ENCODE measurements at places on chromosomes 16 and 17.
A peak's percentile ranks its signal among the peaks of the same experiment; 100 is the strongest.

DNA sequence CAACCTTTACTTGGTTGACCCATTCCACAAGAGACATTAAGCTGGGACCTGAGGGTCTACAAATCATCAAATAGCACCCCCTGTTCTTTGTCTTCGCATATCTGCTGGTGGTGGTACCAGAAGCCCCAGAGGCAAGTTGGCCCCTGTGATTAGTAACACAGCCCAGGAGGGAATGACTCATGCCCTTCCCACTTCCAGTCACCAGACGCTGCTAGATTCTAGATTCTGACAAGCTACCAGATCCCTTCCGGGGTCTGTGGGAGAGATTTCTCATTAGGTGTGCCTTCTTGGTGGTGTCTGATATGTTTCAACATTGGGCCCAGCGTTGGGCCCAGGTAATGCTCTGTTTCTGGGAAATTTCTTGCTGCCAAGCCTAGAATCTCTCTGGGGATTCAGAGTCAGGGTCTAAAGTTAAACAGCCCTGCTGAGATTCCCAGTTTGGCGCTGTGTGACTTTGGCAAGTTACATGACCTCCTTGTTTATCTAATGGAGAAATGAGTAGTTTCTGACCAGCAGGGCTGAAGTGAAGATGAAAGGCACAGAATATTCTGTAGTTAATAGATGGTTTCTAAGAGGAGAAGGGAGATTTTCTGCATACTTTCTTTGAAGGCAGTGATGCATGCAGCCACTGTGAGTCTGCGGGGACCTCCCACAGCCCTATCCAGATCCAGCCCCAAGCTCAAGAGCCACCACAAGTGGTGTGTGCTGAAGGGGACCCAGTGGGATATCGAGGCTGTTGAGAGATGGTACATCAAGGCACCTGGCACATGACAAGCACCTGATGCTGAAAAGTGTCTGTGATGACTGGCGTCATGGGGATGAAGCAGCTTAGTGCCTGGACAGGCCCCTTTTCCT, 3.9 kb downstream of the TRPV2 start:
- DNase-seq: no peak

GRCh38 chr16:85943711-85944110, 44.7 kb downstream of the IRF8 start:
- DNase-seq: no peak

GRCh38 chr17:44004761-44005526, 522 bp downstream of the NAGS start:
- DNase-seq: no peak

DNA sequence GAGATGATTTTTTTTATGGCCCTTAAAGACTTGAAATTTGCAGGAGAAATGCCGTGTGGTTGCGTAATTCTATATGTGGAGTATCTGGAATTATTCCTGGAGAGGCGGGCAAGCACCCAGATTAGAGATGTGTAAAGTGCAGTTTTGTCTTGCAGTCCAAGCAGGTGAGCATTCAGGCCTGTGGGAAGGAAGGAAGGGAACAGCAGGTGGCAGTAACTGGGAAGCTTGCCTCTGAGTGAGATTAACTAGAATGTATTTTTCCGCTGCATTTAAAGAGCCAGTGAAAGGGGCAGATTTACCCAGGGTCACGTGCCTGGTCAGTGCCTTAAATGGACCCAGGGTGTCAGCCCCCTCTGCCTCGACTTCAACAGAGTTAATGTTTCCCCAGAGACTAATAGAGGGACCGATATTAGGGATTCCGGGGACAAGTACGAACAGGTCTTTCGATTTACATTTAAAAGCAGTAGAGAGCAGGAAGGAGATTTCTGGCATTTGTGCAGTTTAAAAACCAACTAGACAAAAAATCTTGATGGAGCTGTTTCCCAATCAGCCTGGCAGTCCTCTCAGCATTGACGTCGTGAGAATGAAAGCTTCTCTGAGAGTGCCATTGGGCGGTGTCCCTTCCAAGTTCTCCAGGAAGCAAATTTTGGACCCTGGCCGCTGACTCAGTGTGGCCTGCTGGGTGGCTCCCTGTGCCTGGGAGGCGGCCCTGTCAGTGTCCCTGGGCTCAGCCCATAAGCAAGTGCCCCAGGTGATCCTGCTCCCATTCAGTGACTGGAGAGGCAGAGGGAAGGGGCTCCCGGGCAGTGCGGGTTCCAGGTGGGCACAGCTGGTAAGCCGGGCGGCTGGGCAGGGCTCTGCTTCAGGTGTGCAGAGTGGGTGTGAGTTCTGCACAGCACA, 38.2 kb downstream of the KSR1 start:
- DNase-seq: peak; percentile 84

DNA sequence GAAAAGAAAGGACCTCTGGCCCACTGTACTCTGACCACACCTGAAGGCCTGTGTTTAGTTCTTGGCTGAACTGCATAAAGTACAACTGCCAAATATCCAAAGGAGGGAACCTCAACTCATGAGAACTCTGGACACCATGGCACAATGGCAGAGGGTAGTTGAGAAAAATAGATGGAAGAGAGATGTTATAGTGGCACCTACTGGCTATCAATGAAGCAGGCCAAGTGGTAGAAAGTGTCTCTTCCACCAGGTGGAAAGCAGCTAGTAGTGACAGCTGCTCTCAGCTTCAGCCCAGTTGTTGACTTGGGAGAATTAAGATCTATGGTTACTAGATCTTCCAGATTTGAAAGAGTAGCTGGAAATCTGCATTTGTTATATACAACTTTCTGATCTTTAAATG, 3.2 kb downstream of the MED31 start:
- no peak for DNase-seq

DNA sequence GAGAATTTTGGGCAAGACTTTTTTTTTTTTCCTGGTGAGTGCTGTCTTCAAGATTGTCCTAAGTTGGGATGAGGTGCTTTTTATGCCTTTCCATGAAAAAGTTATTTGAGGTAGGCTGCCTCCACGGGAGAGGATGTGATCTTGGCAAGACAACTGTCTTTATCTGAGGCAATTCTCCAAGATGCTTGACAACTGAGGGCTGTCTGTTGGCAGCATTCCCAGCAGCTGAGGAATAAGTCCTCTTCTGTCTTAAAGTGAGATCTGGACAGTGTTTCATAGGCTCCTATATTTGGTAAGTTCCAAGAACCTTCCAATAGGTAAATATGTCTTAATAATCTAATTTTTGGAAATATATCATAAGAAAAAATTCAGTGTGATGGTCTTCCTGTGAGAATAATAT, 662.0 kb downstream of the CDH11 start:
- no peak for DNase-seq

- DNase-seq: no peak
Observed at GRCh38 chr16:15491411-15491810, 57.0 kb downstream of the BMERB1 start.

GRCh38 chr16:52547004-52547833, at the start of gene TOX3:
Gene TOX3 (minus strand): TSS chr16:52547143. CDS start chr16:52546723, 420 bp downstream.
- DNase-seq: peak; percentile 43

DNA sequence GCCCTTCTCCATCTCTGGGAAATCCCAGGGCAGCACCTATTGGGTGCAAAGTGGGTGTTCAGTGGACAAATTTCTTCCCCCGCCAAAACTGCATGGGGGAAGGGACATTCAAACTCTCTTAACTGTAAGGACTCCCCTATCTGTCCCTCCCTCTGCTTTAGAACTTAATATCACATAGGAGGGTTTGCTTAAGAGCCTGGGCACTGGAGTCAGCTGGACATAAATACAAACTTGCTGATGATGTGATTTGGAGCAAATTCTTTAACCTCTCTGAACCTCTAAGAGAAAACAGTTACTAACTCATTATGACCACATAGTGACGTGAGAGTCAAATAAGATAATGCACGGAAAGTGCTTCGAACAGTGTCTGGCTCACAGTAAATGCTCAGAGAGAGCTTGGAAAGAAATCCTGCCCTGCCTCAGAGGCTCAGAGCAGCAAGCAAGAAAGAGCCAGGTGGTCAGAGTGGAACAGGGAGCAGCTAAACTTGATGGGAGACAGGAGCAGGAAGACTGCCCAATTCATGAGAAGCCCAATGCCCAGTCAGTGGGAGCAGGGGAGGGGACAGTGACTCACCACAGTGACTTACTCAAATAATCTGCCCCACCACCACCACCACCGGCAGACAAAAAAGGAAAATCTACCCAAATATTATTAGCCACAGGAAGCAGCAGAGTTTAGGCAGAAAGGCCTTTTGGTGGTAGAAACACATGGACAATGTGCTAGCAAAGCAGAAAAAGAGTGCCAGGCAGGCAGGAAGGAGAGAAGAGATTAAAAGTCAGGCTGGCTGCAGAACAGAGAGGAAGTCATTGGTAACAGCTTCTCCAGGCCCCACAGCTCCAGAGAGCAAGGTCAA, 23.9 kb upstream of the CCL1 start:
- no peak for DNase-seq

DNA sequence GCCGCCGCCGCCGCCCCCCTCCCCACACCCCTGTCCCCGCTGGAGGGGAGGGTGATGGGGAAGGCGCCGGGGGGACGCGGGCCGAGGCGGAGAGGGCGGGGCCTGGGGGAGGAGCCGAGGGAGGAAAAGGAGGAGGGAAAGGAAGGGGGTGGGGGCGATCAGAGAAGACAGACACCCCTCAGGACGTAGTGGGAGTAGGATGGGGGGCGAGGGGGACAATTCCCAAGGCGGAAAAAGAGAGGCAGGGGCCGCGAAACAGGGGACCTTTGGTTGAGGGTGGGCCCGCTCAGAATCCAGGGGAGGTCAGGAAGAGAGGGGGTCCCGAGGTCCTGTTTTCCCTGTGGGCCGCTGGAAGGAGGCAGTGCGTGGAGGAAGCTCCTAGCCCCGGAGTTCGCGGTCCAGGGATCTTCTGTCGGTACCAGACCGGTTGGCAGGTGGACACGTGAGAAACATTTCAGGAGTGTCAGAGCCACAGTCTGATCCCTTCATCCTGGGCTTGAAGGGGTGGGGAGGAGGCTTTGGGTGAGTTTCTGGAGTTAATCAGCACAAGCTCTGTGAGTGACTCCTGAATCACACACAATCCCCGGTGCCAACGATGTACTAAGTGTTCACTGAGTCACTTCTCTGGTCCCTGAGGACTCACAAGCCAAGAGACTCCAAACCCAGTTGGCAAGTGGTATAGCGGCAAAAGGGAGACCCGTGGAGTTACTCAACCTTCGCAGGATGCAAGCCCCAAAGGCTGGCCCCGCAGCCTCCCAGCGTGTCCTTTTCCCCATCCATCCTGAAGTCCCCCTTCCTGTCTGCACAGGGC, at the start of gene XYLT1:
XYLT1 (minus strand) TSS at position 53 of the 811 bp plus-strand sequence. CDS start 164 bp downstream, outside the sequence.
- DNase-seq: no peak

DNA sequence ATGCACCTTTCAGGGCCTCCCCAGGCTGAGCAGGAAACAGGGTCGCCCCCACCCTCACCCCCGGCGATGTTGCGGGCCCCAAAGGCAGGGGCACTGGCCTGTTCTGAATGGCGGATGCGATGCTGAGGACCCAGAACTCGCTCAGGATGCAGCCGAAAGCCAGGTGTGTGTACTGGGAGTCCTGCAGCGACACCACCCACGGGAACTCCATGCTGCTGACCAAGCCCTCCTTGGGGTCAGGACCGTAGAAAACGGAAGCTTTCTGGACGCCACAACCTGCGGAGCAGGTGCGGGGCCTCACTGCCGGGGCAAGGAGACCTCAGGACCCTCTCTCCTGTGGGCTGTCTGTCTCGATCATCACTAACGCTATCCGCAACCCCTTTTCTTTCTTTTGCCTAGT, 4.0 kb downstream of the PRSS54 start:
- no peak for DNase-seq

DNA sequence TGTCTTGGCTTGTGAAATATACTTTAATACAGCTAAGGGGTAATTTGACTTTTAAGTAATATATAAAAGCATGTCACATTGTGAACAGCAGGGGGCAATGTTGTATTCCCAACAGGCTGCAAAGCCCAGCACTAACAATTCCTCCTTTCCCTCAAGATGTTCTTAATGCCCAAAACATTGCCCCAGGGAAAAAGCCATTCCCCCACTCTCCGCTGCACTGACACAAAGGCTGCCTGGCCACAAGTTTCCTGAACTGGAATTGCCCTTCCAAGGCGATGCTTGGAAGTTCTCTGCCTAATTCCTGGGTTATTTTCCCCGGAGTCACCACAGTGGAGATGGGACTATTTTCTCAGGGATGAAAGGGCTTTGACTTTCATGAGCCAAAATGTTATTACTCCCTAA, 27.2 kb downstream of the CLEC16A start:
- peak; percentile 65 for DNase-seq

Data from NCI-H526 (cell line).